GM04504 (cell line): ENCODE measurements at places on chromosomes 4 and X.

DNA sequence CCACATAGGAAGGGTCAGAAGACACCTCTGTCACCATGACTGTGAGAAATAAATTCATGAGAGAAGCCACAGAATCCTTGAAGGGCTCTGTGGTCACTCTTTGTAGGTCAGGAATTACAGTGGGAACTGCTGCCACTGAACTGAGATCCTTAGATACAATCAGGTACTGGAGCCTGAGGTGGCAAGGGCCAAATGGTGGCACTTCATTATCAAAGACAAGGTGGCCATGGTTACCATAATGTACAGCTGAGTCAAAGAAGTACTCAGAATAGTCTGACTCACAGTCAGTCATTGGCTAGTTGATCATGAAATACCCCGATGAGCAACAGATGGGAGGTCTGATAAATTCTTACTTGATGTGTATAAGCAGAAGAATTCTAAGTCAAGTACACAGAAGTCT lies 131.9 kb downstream of the RTL3 start:
- peak; percentile 10 for DNase-seq

GRCh38 chr4:89363786-89364185 lies 56.2 kb upstream of the GPRIN3 start:
- no peak for DNase-seq

DNA sequence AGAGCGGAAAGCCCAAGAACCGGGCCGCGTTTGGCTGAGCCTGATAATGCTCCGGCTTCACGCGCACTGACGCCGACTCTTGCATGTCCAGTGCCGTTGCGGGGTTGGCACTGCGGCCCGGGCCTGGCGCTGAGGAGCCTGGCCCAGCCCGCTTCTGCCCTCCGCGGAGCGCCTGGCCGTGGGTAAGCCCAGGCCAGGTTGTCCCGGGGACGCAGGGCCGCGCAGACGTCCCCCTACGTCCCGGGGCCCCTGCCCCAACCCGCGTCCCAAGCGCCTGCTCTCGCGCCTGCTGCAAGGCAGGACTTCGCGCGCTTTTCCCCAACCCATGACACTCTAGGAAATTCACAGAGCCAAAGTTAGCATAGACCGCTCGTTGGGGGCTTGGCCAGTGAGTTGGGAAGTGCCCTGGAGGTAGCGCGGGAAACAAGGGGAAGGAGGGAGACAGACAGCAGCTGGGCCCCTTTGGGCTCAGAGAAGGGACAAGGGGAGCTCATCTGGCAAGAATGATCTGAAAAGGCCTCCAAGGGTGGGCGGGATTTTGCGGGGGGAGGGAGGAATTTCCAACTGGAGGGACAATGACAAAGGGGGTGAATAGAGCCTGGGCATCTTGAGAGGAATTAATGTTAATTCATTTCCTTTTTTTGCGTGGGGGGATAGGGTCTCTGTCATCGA lies 665 bp upstream of the LRPAP1 start:
- DNase-seq = no peak

- no peak for DNase-seq
These were observed 89.9 kb upstream of the FAT1 start for GRCh38 chr4:186813377-186814068.

DNA sequence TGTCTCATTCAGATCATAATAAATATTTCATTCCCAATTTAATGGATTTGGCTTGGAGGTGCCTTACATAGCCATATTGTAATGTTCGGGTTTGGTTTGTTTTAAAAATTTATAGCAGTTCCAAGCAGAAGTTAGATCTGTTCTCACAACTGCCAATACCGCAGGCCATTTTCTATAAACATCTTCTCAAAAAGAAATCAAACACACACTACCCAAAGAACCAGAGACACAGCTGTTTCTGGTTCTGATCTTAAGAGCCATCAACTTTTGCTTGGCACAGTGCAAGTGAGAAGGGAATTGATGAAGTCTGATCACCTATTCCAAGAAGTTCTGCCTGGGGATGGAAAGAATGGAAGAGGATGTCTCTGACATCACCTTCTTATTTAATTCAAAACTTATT lies 22.9 kb downstream of the MID1IP1 start:
- DNase-seq = no peak

GRCh38 chrX:47838361-47838760 lies 1.7 kb downstream of the ZNF81 start:
- no peak for DNase-seq

- no peak for DNase-seq
These were observed 27.9 kb downstream of the ARHGEF6 start for GRCh38 chrX:136752796-136753195.

DNA sequence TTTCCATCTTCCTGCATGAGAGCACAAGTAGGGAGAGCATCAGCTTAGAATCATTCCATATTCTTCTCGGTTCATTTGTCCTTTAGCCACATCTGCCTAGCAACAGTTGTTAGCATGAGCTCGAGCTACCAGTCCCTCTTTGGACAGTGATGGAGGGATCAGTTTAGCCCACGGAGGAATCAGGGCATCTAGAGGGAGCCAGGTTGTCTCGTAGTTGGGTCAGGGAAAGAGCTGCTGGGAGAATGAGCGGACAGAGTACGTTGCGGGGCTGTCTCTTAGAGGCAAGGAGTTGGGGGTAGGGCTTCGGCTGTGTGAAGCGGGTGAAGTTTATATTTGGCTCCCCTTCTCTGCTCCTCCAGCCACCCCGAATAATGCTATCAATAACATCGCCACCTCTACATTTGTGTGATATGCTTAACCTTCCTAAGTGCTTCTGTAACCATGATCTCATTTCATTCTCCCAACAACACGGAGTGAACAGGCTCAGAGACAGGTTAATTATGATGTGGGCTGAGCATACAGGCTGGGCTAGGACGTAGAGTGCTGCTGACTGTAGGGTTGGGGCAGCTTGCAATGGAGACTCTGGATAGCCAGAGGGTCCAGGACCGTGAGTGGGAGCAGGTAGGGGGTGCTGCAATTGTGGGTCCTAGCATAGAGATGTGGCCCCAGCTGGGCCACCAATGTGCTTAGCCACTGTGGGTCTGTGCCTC lies 72.6 kb downstream of the FRMPD3 start:
- DNase-seq = no peak

- no peak for DNase-seq
These were observed 593 bp downstream of the ELF4 start for GRCh38 chrX:130109429-130110378.

- DNase-seq = no peak
These were observed 97.7 kb upstream of the PDHA2 start for GRCh38 chr4:95742179-95742578.

GRCh38 chr4:80103629-80104028 lies 30.6 kb upstream of the ANTXR2 start:
- no peak for DNase-seq

DNA sequence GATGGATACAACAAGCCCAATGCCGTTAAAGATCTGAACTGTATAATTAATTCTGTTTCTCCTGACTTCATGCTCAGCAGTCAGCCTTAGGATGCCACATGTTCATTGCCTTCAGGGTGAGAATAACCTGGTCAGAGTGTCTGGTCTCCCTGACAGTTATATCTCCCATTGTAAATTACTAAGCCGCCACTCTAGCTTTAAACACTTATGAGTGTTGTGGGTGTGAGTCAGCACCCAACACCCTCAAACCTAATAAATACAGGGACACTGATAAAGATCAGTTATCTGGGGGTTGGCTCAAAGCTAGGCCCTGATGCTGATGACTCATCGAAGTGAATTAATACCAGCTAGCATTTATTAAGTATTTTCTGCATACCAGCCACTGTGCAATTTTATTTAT lies 64.9 kb upstream of the DYNLT3 start:
- no peak for DNase-seq

GRCh38 chr4:165345666-165346417 lies 18.4 kb downstream of the MSMO1 start:
- DNase-seq = no peak

DNA sequence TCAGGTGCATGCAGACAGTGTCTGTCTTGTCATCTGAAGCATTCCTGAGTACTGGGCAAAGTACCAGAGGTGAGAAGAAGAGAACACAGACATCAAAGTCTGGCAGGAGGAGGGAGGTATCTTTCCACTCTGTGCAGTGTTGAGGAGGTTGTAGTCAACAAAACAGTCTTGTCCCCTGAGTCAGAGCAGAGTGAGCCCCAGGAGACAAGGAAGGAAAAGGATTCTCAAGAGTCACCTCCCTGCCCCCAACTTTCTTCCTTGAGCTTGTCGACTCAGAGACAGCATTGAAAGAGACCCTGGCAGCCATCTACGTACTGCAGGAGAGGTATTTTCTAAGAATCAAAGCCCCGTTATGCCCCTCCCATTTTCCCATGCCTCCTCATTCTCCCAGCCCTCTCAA lies 4.4 kb upstream of the SRPX start:
- DNase-seq = no peak

DNA sequence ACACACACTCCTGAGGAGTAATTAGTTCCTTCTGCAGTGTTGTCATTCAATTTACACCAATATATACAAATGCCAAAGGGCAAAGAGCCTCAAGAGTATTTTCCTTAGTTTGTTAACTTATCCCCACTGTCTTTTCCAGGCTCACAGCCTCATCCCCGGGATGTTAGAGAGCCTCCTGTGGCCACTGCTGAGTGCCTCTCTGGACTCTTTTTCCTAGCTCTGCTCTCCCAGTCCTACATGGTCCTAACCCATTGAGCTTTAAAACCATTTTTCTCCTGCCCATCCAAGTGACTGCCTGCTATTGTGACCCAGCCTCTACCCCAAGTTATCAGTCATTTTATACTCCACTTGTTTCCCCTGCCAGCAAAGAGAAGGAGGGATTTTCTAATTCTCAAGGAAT lies 23.5 kb upstream of the TTC29 start:
- no peak for DNase-seq

DNA sequence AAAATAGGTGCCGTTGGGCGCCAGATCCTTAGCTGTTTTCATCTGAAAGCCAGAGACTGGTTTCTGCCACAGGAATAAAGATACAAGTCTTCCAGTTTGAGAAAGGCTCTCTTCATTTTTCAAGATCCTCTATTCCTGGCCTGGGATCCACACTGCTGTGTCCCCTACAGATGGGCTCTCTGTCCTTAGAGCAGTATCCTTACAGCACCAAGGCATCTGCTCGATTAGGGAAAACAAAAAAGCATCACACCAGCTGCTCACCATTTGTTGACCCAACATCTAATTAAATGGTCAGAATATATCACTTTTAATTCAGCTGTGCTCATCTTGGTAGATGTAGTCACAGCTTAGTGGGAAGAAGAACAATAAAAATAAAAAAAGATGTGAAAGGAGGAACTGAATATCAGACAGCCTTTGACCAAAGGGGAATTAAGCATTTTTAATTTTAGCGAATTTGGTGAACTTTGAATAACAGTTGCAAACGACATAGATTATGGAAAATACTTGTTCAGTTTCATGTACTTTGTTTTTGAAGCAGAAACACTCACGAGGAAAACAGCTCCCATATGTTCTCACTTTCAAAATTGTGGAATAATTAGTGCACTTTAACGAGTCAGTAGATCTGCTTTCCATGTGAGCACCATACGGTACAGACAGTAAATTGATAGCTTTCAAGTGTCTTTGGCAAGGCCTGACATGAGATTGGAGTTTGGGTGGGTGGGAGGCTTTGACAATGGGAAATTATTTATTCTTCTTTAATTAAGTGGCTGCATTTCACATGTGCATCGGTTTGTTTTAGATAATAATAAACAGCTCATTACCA lies 148.4 kb upstream of the CLNK start:
- DNase-seq = no peak

DNA sequence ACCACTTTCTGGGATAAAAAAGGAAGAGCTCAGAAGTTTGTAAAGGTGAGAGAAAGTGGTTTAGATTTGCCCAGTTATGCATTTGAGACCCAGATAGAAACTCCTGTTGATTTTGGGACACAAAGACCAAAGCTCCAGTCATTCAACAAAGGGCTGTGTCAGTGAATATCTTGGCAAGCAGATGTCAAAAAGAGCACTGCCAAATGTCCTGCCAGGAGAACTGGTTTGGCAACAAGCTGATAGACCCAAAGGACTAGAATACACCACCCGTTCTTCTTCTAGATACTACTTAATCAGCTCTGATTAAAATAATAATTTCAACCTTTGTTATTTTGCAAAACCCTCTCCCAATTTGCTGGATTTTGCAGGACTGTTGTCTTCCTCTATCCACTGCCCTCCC lies 121.4 kb downstream of the NHS start:
- no peak for DNase-seq

- no peak for DNase-seq
These were observed 91.0 kb upstream of the PPP1R2C start for GRCh38 chrX:42869011-42869410.

- DNase-seq = no peak
These were observed 1565.1 kb downstream of the ARAP2 start for GRCh38 chr4:34679228-34679627.

- peak; percentile 27 for DNase-seq
These were observed 72.4 kb downstream of the PAPSS1 start for GRCh38 chr4:107647591-107647990.

DNA sequence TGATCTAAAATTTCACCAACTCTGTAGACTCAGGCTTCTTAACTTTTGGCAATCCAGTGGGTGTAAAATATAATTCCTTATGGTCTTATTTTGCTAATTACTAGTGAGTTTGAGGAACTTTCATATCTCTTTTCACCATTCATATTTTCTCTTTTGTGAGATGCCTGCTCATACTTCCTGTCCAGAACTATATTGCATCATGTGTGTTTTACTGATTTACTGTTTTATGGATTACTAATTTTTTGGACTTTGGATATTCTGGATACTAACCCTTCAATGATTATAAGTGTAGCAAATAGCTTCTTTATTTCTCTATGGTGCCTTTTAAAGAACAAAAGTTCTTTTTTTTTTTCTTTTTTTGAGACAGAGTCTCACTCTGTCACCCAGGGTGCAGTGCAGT lies 20.6 kb downstream of the GSX2 start:
- DNase-seq = no peak

GRCh38 chr4:337932-338758 lies 531 bp downstream of the ZNF141 start:
- peak; percentile 9 for DNase-seq

- DNase-seq = no peak
These were observed 19.9 kb downstream of the AWAT2 start for GRCh38 chrX:70029863-70030262.

DNA sequence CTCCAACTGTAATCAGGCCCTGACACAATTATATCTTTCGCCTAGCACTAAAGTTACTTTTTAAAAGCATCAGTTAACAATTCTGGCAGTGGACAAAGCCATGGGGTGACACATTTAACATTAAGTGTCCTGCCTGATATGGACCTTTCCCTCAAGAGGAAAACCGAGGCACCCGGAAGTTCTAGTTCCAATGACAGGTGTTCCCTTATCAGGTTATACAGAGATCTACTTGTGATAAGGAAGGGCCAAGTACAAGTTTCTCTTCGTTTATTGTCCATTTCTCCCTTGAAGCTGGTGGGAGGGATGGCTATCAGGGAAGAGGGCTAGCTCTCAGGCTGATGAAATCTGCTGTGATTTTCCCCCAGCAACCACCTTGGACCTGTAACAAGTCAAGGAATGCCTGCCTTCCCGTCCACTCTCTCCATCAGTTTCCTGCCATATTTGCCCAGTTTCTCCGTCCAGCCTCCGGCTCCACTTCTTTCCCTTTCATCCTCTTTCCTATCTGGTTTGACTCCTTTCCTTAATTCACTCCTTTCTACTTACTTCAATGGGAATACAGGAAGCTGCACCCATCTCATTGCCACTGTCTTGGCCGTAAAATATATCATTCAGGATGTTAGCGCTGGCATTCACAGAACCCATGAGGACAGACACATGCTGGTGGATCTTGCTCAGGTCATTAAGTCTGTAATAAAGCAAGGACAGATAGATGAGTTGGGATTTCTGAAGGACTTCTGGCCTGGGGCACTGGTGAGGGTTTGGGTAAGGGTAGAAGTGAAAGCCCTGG lies 95.0 kb downstream of the DGKK start:
- DNase-seq = no peak
